ENCODE measurements at places on chromosomes 5 and 9. TPM values are rescaled to one million over a fixed set of nuclear protein-coding genes. Genes with fewer than 3 reads are reported as not detected.
A peak's percentile ranks its signal among the peaks of the same experiment; 100 is the strongest.

MORN5 gene
- not detected for total RNA-seq

MZB1 gene
- 48.3 TPM for total RNA-seq

NR4A3 gene
- total RNA-seq: 169 TPM

RLN2 gene
- 1.4 TPM for total RNA-seq

SPATA24 gene
- total RNA-seq: 4.7 TPM

TCERG1 gene
- 136 TPM for total RNA-seq

CAMK2A gene
- total RNA-seq: not detected

- peak overlapping the region; percentile 84 for H3K27ac ChIP-seq
- DNase-seq: no peak
- H3K36me3 ChIP-seq: peaks cover 81% of the 10 kb centered on the region
These were observed 223.0 kb downstream of the AUH start for GRCh38 chr9:91138760-91139159.

GRCh38 chr5:143820451-143820850, 8.5 kb downstream of the HMHB1 start:
- no peak for DNase-seq
- H3K4me3 ChIP-seq: no peak overlapping the region
- H3K36me3 ChIP-seq: no peaks in the 10 kb centered on the region
- no peak overlapping the region for H3K27ac ChIP-seq

GRCh38 chr5:155434267-155434666, 420.7 kb downstream of the KIF4B start:
- H3K36me3 ChIP-seq: no peaks in the 10 kb centered on the region
- no peak overlapping the region for H3K4me3 ChIP-seq
- H3K27me3 ChIP-seq: no peaks in the 10 kb centered on the region
- no peaks in the 10 kb centered on the region for H3K4me1 ChIP-seq

DNA sequence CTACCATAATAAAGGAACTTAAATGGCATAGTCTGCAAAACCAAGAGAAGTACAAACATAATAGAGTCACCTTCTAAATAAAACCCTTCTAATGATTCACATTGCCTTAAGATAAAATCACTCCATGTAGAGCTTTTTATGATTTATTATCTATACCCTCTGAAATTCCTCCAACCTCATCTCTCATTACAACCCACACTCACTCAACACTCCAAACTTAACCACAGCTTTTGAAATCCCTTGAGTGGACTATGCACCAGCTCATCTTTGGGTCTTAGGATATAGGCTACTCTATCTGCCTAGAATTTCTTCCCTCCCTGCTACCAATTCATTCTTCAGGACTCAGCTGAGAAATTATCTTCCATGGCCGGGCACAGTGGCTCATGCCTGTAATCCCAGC, 122.5 kb downstream of the CETN3 start:
- DNase-seq: no peak
- H3K27ac ChIP-seq: no peak overlapping the region
- no peaks in the 10 kb centered on the region for H3K36me3 ChIP-seq
- no peaks in the 10 kb centered on the region for H3K4me1 ChIP-seq

DNA sequence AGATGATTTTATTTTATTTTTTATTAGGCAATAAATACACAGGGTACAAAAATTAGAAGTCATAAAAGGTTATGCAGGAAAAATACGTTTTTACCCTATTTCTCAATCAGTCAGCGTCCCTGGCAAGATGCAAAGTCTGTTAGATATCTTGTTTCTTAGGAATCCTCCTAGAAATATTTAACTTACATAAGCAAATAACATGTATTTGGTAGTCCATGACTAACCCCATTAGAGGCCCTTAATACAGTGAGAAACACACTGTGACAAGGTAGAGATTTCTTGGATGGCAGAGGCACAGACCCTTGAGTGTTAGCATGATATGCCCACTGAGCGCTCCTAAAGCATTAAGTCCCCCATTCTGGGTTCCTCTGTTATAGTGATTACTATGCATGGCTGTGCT, 121.2 kb upstream of the ADAMTSL1 start:
- H3K27me3 ChIP-seq: no peaks in the 10 kb centered on the region
- no peaks in the 10 kb centered on the region for H3K36me3 ChIP-seq
- DNase-seq: no peak

DNA sequence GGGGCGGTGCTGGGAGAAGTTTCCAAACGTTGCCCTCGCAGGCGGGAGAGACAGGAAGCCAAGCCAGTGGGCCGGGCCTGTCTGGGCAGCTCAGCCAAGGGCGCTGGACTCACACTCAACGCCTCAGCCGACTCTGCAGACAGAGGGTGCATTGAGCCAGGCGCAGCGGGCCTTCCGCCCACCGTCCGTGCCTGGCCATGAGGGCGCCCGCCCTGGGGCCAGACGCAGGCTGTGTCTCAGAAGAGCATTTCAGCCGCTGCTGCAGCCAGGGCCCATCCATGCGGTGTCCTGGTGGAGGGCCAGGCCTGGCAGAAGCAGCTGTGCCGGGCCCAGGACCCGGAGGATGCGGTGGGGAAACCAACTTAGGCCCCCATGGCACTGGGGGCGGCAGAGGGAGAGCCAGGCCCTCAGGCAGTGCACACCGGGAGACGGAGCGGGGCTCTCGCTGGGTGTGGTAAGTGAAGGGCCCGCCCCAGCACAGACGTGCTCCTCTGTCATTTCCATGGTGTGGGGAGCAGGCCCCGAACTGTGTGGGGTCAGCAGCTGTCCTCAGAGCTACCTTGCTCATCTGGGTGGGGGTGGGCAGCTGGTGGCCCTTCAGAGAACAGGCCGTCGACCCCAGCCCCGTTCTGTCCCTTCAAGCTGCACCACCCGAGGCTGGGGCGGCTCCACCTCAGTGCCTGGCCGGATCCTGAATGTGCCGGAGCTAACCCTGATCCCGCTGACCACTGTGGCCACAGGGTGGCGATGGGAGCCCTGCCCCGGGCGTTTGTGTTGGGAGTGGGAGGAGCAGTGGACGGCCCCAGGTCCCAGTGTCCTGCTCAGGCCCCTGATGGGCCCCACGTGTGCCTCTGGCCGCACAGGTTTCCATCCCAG, 18.0 kb downstream of the DNLZ start:
- no peak overlapping the region for H3K4me3 ChIP-seq
- no peaks in the 10 kb centered on the region for H3K4me1 ChIP-seq
- no peaks in the 10 kb centered on the region for H3K36me3 ChIP-seq
- DNase-seq: no peak

DNA sequence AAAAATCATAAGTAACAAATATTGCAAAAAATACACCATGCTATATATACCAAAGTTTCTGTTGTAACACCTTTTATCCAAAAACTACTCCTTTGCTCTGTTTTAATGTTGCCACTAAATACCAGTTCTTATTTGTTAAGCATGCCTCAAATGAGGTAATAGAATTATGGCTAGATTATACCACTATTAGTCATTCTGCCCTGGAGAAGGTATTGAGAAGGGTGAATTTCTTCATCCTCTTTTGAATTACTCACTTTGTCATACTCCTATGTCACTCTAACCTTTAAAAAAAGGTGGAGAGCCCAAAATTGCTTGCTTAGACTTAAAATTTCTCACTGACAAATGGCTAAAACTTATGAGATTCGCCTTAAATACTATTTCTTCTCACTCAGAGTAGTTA, 750.9 kb downstream of the MAT2B start:
- H3K27me3 ChIP-seq: no peaks in the 10 kb centered on the region
- H3K4me1 ChIP-seq: no peaks in the 10 kb centered on the region
- no peak overlapping the region for H3K4me3 ChIP-seq
- DNase-seq: no peak
- no peaks in the 10 kb centered on the region for H3K36me3 ChIP-seq
- H3K27ac ChIP-seq: no peak overlapping the region

DNA sequence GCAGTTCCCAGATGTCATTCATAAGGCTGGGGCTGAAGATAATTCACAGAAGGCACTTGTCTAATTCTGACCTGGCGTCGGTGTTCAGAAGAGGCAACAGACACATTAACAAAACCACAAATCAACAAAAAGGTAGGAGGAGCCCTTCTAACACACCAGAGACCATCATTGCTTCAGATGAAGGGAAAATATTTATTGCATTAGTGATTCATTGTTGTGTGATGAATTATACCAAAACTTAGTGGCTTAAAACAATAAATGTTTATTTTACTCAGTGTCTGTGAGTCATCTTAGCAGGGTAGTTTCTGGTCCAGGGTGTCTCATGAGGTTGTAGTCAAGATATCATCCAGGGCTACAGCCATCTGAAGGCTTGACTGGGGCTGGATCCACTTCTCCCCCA, 91.3 kb upstream of the KIF2A start:
- no peak for DNase-seq
- peaks cover 3% of the 10 kb centered on the region for H3K4me1 ChIP-seq
- peaks cover 35% of the 10 kb centered on the region for H3K27me3 ChIP-seq
- no peak overlapping the region for H3K27ac ChIP-seq

DNA sequence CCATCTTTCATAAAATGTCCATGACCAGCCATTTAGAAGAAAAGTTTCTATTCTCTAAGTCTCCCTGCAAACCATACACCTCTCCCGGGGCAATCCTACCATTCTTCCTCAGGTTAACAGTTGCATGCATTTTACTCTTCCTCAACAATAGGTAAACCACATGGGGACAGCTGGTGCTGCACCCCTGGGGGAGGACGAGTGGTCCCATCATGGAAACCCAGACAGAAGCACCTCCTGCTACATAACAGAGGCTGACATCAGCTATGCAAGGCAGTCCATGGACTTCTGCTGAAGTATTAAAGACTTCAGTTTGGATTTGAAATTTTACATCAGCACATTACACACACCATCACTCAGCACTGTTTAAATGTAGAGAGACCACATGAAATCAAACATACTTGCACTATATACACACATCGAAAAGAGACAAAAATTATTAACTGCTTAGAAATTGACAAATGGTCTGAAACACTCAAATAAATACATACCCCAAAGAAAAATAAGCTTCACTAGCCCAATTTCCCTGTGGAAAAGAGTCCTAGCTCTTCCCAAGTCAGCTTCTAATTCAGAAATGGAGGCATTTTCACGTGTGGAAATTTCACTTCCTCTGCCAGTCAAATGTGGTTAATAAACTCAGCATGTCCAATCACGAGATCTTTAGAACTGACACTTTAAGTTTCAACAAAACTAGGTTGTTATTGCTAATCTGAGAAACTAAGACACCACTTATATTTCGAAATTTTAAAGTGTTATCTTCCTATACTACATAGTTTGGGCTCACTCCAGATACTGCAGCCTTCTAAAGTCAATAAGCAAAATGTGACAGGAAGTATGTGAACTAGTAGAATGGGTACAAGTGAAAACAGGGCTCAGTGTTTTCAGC, 173.4 kb downstream of the ROR2 start:
- no peaks in the 10 kb centered on the region for H3K36me3 ChIP-seq
- DNase-seq: no peak
- H3K4me3 ChIP-seq: no peak overlapping the region
- no peak overlapping the region for H3K27ac ChIP-seq

DNA sequence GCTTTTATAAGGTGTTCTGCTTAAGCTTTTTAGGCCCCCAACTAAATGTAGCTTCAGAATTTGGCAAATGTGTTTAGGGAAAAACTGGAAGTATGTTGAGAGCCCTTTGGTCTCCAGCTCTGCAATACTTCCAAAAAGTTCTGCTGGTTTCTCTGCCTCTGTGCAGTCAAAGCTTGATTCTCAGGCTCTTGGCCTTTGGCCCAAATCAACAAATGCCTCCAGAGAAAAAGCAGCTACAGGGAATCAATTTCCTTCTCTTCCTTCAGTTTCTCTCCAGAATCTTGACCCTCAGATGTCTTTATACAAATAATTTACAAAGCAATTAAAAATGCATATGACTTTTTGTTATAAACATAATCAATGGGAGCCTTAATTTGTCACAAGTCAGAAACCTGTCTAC, 235.7 kb downstream of the COMMD10 start:
- no peak overlapping the region for H3K27ac ChIP-seq
- peaks cover 22% of the 10 kb centered on the region for H3K36me3 ChIP-seq
- H3K27me3 ChIP-seq: no peaks in the 10 kb centered on the region
- DNase-seq: no peak
- no peak overlapping the region for H3K4me3 ChIP-seq

- no peaks in the 10 kb centered on the region for H3K27me3 ChIP-seq
- H3K36me3 ChIP-seq: peaks cover under 1% of the 10 kb centered on the region
- no peak for DNase-seq
- H3K4me1 ChIP-seq: peaks cover 23% of the 10 kb centered on the region
These were observed 3.3 kb upstream of the EXOC3 start for GRCh38 chr5:439636-440035.

GRCh38 chr5:136639616-136640015, 274.3 kb upstream of the TRPC7 start:
- H3K27ac ChIP-seq: no peak overlapping the region
- H3K4me1 ChIP-seq: no peaks in the 10 kb centered on the region
- no peaks in the 10 kb centered on the region for H3K36me3 ChIP-seq
- no peak overlapping the region for H3K4me3 ChIP-seq
- H3K27me3 ChIP-seq: no peaks in the 10 kb centered on the region

DNA sequence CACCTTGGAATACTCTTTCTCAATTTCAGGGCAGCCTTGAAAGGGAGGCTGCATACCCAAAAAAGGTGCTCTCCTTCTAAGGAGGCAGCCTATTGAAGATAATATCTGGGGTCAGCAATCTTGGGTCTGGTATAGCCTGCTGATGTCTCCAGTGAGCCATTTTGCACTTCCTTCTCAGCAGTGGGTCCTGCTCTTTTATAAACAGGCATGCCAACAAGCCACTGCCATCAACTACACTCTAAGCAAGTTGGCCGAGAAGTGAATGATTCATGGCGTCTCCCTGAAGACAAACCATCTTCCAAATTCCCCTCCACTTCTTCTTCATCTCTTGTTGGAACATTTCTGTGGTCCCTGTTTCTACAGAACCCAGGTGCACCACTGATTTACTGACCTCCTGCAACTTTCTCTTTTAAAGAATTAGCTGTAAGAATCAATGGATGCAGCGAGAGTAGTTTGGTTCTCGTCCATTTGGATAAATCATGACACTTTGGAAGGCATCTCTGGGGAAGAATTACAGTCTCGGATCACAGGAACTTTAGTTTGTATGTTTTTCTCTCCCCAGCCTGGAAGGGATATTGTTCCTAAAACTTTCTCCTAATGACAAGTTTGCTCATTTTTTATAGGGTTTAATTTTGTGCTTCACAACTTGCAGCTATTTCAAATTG, 108.3 kb downstream of the INSYN2B start:
- H3K4me3 ChIP-seq: no peak overlapping the region
- peaks cover 29% of the 10 kb centered on the region for H3K36me3 ChIP-seq
- peaks cover 11% of the 10 kb centered on the region for H3K4me1 ChIP-seq
- H3K27ac ChIP-seq: no peak overlapping the region
- DNase-seq: no peak
- no peaks in the 10 kb centered on the region for H3K27me3 ChIP-seq

DNA sequence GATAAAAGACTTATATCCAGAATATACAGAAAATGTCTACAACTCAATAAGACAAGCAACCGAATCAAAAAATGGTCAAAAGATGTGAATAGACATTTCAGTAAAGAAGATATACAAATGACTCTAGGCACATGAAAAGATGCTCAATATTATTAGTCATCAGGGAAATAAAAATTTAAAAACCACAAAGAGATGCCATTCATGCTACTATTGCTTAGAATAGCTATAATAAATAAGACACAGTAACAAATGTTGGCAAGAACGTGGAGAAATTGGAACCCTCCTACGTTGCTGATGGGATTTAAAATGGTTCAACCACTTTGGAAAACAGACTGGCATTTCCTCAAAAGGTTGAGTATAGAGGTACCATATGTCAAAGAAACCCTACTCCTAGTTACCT, 39.8 kb downstream of the POLK start:
- H3K36me3 ChIP-seq: peaks cover 62% of the 10 kb centered on the region
- H3K27ac ChIP-seq: no peak overlapping the region

GRCh38 chr5:111976705-111977435, 219.9 kb upstream of the NREP start:
- no peak overlapping the region for H3K27ac ChIP-seq
- no peak overlapping the region for H3K4me3 ChIP-seq
- no peak for DNase-seq
- H3K27me3 ChIP-seq: peaks cover 7% of the 10 kb centered on the region
- no peaks in the 10 kb centered on the region for H3K36me3 ChIP-seq
- no peaks in the 10 kb centered on the region for H3K4me1 ChIP-seq

Measured in activated T-helper 2 cell treated with anti-CD3 and anti-CD28 coated beads, Interferon-gamma antibody, Interleukin-2, Interleukin-4, amounts not matched to agents 10 μg/mL and 5 μg/mL and 100 μg/mL, durations not matched to agents 14 hours and 24 hours and 36 hours (primary cell).